BE2C (cell line): ENCODE measurements at places on chromosomes 3 and 15.
A peak's percentile ranks its signal among the peaks of the same experiment; 100 is the strongest.

DNA sequence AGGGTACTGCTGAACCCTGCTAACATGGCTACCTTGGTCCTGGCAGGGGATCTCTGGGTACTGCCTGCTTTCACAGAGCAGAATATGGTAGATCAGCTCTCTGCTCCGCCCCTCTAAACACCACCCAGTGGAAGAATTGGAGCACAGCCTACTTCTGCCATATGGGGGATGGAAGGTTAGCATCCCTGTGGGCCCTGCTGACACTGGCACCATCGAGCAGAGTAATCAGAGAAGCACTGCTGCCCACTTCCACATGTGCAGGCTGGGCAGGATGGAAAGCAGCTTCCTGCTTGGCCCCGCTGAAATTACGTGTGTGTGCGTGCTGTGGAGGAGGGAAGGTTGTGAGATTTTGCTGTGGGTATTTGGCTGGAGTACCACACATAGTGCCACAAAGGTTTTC is 24.8 kb downstream of the CCR1 start:
- DNase-seq, result no peak

- no peak for DNase-seq
Measured at GRCh38 chr3:194121891-194122631, 13.9 kb upstream of the HES1 start.

- DNase-seq, result peak; percentile 88
Measured at GRCh38 chr3:129399145-129399894, 29.1 kb downstream of the EFCAB12 start.

- DNase-seq, result no peak
Measured at GRCh38 chr3:36580716-36581115, 183.6 kb downstream of the DCLK3 start.

DNA sequence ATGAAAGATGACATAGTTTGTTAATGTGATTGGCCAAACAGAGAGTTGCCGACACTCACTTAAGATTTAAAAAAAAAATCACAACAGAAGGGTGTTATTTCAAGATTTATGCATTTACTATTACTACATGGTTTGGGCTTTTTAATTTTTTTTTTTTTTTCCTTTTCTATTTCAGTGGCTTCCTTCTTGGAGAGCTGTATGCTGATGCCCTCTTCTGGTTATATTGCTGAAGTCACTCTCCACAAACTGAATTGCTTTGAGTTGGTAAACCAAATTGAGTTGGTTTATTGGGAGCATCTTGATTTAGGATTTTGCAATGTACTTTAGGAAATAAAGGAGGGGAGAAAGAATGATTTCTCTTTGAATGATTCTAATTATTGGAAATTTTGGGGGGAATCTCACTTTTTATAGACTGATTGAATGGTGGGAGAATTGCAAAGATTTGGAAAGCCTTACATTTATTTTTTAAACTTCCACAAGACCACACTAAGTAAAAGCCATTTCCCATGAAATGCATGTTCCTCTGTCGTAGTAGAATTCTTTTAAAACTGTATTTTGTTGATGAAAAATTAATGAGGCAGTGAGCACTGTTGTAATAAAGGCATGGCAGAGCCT is 186.6 kb upstream of the FEZF2 start:
- no peak for DNase-seq

DNA sequence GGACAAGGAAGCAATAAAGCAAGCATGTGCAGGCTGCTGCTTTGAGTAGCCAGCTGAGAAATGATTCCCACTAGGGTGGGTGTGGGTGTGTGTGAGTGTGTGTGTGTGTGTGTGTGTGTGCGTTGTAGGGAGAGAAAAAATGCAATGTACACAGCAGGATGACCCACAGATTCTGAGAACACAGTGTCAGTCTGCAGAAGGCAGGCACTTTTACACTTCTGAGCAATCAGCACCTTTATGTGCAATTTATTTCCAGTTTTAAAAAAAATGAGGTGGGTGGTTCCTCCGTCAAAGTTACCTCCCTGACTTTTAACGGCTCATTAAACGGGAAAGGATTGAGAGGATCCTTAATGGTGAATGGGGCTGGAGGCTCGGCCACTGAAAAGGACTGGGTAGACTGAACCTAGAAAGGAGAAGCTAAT is 38.5 kb upstream of the LIPC start:
- no peak for DNase-seq

DNA sequence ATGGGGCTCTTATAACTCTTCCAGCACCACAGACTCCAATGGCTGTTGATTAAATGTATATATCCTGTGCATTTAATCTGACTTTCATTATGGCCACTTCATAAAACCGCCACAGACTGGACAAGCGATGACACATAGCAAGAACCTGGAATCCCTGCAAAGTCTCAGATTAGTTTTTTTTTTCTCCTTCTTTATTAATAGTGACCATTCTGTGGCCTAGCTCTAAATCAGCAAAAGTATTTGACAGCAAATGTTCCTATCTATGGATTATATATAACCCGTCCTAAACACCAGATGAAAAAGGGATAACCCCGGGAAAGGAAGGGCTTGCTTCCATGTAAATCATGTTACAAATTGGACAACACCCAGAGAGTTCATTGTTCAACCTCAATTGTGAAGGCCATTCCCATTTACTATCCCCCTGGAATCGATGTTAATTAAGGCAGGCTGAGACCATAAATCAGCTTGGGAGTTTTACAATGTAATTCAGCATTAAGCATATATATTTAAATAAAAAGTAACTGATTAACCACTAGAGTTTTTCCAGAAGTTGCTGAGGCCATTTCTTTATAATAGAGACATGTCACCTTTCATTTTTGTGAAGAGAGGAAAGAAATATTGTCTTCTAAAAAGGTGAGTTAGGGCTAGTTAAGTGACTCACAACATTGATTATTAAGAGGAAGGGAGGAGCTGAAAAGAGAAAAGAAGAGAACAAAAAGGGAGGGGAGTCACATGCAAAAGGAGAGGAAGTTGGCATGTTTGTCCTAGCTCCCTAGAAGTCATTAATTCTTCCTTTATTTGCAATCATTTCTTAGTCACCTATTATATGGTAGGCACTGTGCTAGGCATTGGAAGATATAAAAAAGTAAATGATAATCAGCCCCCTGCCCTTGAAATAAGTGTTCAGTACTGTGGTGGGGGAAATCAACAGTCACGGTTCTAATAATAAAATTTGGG is 26.2 kb downstream of the ALDH1A2 start:
- DNase-seq, result no peak

GRCh38 chr15:82970696-82971095 is 15.3 kb upstream of the RAMAC start:
- no peak for DNase-seq

DNA sequence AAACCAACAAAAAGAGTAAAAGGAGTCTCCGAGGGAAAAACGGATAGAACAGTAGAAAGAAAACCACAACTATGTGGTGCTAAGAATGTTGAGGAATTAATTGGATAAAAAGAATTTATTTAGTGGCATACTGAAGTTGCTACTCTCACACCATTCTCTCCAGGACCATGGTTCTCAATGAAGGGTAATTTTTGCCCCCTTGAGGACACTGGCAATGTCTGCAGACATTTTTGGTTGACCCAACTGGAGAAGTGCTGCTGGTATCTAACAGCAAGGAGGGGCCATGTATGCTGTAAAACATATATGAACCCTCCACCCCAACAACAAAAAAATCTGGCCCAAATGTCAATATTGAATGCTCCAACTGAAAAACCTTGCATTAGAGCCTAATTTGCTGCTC is 85.9 kb upstream of the CSPG5 start:
- DNase-seq, result no peak

DNA sequence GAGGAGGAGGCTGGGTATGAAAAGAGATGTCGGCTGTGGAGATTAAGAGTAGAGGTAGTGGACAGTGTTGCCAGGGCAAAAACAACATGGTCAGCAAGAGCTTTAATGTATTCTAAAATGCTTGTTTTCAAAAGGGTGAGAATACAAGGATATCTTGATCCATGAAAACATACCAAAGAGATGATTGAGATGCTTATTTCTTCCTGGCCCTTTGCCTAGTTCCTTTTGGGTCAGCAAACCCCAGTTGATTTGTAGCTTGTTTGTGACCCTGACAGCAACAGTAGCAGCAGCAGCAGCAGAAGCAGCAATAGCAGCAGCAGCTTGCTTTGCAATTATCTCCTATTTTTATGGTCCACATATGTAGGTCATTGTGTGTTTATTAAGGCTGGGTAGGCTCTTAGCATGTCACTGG is 337.3 kb downstream of the LPP start:
- DNase-seq, result no peak

DNA sequence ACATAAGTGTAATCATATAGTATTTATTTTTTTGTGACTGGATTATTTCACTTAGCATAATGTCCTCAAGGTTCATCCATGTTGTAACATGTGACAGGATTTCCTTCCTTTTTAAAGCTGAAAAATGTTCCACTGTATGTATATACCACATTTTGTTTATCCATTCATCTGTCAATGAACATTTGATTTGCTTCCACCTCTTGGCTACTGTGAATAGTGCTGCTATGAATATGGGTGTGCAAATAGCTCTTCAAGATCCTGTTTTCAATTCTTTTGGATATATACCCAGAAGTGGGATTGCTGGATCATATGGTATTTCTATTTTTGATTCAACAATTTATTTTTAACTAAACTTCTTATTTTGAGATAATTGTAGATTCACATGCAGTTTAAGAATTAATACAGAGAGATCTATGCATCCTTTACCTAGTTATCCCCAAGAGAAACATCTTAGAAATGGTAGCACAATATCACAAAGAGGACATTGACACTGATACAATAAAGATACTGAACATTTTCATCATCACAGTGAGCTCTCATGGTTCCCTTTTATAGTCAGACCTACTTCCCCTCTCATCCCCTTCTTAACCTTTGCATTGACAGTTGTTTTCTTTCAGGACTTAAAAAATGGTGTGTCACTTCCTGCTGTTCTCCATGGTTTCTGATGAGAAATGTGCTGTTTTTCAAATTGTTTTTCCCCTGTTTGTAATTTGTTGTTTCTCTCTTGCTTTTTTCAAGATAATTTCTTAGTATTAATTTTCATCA is 90.1 kb downstream of the SATB1 start:
- DNase-seq, result no peak

DNA sequence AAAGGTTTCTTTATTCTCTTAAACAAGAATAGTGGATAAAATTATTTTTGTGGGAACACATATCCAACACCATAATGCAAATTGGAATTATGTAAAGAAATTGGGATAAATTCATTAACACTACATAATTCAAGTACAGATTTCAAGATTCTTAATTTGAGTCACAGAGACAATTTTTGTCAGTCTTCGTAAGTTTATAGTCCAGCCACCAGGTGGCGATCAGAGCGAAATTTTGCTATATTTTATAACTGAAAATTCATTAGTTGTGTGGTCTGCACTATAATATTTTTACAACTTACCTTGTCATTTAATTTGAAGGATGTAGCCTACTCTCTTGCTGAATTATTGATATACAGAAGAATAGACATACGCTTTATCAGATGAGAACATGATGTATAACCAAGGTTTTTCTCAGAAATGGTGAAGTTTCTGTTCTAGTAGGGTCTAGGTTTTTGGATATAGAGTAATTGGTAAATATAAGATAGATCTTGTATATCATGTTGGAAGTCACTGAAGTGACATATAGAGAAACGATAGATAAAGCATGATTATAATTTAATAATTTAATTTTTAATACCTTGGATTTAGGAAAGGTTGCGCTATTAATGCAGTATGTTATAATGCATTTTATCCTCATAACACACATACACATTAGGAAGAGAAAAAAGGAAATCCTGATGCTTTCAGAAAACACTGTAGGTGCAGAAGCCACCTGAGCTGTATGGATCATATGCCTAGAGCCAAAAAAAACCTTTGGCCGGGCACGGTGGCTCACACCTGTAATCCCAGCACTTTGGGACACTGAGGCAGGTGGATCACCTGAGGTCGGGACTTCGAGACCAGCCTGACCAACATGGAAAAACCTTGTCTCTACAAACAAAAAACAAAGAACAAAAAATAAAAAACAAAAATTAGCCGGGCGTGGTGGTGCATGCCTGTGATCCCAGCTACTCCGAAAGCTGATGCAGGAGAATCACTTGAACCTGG is 31.7 kb downstream of the PLSCR4 start:
- peak; percentile 28 for DNase-seq

DNA sequence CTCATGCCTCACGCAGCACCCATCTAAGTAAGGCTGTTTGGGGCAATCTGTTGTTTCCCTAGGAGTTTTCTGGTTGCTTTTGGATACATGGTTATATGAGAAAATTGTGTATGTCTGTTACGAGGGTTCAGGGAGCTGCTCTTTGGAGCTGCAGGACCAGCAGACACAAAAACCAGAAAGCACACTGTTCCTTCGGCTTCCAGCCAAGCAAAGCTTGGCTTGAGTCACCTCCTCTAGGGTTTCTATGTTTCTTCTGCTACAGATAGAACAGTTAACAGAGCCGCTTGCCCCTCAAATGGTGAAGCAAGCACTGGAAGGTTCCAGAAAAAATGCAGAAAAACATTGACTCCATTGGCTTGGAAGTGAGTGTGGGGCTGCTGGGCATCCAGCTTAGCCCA is 49.2 kb upstream of the CTDSPL start:
- DNase-seq, result no peak

DNA sequence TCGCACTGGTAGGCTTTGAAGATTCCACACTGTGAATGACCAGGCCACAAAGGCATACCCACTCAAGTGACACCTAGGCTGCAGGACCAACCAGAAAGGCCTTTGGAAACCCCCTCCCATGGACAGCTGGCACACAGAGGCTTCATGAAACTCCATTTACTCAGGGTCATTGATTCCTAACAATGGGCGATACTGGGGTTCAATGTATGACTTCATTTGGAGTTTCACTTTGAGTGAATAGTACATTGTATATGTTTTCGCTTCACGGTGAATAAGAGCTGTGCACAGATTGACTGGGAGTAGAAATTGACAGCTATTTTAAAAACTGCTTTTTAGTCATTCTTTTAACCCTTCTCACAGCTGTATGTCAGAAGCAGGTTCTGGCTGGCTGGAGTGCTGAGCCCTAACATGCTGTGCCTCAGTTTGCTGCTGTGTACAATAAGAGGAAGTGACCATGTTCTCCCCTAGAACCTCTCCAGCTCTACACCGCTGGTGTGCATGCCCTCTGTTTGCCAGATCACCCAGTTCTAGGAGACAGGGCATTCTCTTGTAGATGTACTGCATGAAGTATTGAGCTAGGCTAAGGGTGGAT is 15.4 kb upstream of the CX3CR1 start:
- DNase-seq, result no peak

DNA sequence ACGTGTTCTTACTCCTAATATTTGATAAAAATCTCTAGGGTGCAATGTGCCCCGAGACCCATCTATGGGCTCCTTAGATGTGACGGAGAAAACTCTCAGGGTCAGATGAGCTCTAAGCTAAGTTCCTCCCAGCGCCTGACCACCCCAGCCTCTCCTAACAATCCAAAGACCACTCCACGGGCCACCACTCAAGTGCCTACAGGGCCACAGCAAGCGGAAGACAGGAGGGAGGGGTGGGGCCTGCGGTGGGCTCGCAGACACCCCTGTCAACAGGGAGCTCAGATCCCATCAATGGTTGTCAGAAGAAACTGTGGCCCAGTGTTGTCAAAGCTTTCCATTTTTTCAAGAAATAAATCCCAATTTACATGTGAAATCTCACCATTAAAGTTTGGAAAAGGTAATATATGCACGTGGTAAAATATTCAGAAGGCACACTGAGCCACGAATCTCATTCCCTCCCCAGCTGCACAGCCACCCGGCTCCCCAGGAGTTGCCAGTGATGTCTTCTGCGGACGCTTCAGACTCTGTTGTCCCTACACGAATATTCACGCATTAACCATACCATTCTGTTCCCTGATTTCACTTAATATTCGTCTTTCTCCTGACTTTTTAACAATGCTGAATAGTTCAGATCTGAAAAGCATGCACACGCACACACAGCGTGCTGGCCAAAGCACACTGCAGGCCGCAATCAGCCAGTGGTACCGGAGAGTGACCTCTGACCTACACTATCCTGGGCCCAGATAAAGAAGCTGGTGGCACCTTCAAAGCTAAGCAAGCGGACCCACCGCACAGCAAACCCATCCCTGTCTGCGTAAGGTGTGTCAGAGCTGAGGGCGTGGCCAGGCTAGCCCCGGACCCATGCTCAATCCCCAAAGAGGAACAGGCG is 19.1 kb downstream of the TNK2 start:
- no peak for DNase-seq
